Amniotic epithelial cell (primary cell): ENCODE measurements at places on chromosomes 3 and 15.

- no peak for DNase-seq
These were observed 112.6 kb downstream of the UACA start for GRCh38 chr15:70650567-70651302.

DNA sequence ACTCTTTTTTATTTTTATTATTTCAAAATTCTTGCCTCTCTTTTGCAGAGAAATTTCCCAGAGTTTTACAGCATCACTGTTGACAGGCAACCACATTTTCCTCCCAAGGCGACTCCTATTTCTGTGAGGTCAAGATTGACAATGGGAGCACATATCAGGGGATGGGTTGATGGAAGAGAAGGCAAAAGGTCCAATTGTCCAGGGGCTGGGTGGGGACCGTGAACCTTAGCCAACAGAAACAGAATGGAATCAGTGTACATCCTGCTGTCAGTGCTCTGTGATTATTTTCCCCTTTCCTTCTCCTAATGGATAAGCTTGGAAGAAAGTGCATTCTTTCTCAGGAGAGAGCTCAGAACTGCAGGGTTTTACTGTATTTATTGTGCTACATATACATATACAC is 42.4 kb downstream of the CNTN6 start:
- DNase-seq, result no peak

GRCh38 chr3:50372349-50372748 is 13.0 kb upstream of the TMEM115 start:
- no peak for DNase-seq

GRCh38 chr3:175187586-175187985 is 328.5 kb downstream of the NAALADL2 start:
- DNase-seq, result peak; percentile 9

GRCh38 chr3:102189541-102189940 is 245.3 kb upstream of the ZPLD1 start:
- no peak for DNase-seq

GRCh38 chr15:92843814-92844213 is 56.3 kb upstream of the CHD2 start:
- DNase-seq, result no peak

- no peak for DNase-seq
These were observed 51.8 kb downstream of the LMCD1 start for GRCh38 chr3:8553405-8553804.

DNA sequence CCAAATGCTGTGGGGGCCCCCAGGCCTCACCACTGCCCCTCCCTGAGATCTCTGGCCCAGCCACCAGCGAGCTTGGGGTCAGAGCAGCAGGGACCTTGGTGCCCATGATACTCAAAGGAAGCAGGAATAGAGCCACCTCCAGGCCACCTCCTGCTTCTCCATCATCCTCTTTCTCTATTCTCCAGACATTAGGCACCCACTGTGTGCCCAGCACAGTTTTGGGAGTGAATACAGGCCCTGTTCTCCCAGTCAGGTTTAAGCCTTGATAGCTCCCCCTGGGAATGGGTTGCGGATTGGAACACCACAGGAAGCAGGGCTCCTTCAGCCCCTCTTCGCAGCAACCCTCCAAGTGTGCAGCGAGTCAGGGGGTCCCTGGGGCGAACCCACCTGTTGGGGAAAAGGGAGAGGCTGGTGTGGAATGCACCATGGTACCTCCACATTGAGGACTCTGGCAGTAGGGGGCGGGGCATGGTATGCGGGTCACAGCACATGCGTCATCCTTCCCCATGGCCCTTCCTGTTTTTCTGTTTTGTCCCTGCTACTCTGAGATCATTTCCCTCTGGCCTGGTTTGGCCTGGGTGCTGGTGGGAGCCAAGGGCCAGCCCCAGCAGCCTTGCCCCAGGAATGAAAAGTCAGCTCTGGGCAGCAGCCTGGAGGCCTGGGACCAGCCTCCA is 14.2 kb upstream of the SEMA3B start:
- peak; percentile 61 for DNase-seq

- no peak for DNase-seq
These were observed 73.0 kb upstream of the GLCE start for GRCh38 chr15:69087366-69087976.

GRCh38 chr15:42206406-42206805 is 1.7 kb downstream of the VPS39 start:
- no peak for DNase-seq

- DNase-seq, result no peak
These were observed 85.1 kb upstream of the C2CD4B start for GRCh38 chr15:62250186-62250585.

DNA sequence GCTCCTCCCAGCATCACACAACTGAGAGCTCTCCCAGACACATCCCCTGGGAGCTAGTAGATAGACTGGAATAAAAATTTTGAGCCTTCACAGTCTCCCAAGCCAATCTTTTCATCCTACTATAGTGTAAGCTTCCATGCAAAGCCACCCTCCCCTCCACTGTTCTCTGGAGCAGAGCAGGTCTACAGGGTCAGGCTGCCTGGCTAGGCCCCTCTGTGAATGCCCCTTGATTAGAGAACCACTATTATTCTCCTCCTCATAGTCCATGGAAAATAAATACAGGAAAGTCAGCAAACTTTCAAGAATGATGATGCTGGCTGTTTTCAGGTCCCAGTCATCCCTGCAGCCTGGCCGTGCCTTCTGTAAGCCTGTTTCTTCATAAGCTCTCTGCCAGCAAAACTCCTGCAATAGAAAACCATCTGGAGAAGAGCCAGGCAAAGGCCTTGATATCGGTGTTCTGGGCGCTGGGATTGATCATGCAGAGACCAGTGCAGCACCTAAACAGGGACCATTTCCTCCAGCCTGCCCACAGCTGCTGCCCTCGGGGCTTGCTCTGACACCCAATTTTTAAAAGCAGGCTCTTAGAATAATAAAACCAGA is 51.7 kb downstream of the CRYGS start:
- DNase-seq, result no peak

DNA sequence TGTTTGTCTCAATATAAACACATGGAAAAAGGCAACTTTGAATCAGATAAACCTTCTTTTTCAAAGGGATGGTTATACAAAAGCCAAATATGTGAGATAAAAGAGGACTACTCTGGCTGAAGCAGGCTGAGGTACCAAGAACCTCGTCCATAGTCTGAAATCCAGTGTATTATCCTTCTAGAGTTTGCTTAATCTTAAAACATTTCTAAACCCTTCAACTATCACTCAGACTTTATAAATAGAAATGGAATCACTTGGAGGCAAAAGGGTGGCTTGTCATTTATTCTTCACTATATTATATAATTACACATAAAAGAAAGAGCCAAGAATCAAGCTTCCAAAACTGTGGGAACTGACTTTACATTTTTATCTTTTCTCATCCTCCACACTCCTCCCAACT is 303.6 kb downstream of the PLCL2 start:
- DNase-seq, result no peak

GRCh38 chr3:9402410-9403228 is 5.2 kb downstream of the SETD5 start:
- DNase-seq, result peak; percentile 38

DNA sequence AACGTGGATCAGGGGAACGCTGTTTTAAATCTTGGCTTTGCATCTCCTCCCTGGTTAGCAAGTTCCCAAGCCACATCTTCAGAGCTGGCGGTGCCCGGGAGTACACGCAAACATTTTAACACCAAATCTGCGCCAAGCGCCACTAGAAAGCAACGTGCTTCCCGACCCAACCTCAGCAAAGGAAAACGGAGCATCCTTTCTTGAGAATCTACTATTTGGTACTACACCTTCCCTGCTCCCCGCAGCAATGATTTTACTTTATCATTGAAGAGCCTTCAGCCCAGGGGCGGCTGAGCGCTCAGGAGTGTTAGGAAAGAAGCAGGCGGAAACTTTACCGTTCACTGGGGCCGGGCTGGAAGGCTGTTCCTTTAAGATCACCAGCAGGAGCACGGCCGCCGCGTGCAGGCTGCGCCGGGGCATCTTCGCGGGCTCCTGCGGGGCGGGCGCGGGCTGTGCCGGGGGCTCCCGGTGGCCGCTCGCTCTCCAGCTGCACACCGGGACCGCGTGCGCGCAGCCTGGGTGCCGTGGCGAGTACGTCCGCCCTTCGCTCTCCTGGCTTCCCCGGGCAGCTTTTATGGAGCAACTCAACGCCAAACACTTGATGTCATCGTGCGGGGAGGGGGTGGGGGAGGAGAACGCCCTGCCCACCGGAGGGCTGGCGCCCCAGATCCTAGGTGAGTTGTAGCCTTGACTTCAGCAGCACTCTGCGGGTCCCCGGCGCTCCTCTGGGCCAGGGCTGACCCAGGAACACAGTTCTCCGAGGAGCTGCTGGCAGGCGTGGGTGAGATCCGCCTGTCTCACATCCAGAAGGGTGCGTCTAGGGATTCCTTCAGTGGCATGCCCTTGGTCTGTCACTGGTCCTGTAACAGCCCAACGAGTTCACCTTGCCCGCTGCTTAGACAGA is at the start of gene CA12:
Gene CA12 (minus strand): TSS at position 546 of the 904 bp plus-strand sequence. CDS start 126 bp downstream, at position 420.
- DNase-seq, result peak; percentile 43

GRCh38 chr3:73624017-73624820 is 522 bp downstream of the PDZRN3 start:
- peak; percentile 52 for DNase-seq

- no peak for DNase-seq
These were observed 21.3 kb upstream of the P3H2 start for GRCh38 chr3:190142041-190142440.

DNA sequence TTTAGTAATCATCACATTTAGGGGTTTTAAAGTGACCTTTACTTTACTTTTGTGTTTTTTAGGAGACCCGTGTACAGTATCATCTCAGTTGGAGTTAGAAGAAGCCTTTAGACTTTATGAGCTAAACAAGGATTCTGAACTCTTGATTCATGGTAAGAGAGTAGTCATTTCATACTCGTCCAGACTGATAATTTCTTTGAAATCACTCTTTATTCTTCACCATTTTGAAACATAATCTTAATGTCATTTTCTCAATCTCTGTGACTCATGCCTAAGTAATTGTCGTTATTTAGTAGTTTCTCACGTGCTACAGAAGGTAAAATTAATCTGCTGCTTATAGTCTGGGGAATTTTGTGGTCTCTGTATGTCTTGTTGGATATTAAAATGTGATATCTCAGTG is 37.7 kb downstream of the PRKCI start:
- DNase-seq, result peak; percentile 41

GRCh38 chr15:73944161-73945129 is 18.2 kb downstream of the LOXL1 start:
- peak; percentile 77 for DNase-seq

- DNase-seq, result no peak
These were observed 40.5 kb downstream of the SOX2 start for GRCh38 chr3:181752202-181752671.

GRCh38 chr15:71052356-71052755 is 62.9 kb upstream of the THSD4 start:
- DNase-seq, result peak; percentile 91

GRCh38 chr15:78108300-78109084 is 16.1 kb downstream of the SH2D7 start:
- DNase-seq, result peak; percentile 81

- DNase-seq, result peak; percentile 94
These were observed 27.9 kb upstream of the TGFBR2 start for GRCh38 chr3:30578479-30578878.

GRCh38 chr3:157116017-157116416 is 43.9 kb downstream of the CCNL1 start:
- DNase-seq, result no peak

- DNase-seq, result peak; percentile 97
These were observed 25.7 kb upstream of the GALNT15 start for GRCh38 chr3:16148783-16149182.

DNA sequence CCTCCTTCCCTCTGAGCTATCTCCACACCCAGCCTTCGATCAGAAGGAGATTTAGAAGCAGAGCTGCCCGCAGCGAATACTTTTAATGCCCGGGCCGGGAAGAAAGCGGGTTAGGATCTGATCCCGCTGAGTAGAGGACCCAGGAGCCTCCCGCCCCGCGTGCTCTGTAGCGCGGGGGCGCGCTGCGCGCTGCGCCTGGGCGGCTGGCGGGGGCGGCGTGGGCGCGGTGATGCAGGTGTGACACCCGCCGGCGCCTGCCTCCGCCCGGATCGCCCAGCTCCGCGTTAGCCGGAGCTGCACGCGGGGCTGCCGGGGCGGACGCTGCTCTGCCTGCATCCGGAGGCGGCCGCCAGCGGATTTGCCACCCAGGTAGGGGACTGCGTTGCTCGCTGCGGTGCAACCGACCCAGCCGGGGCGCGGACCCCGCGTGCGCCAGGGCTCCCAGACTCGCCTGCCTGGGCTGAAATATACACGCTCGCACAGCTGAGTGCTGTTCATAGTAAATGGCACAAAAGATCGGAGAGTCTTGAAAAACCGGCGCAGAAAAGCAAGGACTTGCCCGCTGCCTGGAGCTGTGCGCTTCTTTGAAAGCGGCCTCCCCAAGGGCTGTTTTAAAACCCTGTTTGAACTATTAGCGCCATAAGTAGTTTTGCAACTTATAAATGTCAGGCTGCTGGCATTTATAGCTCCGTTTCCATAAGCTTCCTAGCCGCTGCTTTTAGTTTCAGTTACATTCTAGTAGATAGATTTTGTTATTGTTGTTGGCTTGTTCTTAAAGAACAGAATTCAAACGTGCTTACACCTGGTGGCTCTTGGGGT is at the start of gene SV2B:
Gene SV2B (plus strand): TSS at position 263 of the 819 bp plus-strand sequence. CDS start 126,007 bp downstream, outside the sequence.
- no peak for DNase-seq

DNA sequence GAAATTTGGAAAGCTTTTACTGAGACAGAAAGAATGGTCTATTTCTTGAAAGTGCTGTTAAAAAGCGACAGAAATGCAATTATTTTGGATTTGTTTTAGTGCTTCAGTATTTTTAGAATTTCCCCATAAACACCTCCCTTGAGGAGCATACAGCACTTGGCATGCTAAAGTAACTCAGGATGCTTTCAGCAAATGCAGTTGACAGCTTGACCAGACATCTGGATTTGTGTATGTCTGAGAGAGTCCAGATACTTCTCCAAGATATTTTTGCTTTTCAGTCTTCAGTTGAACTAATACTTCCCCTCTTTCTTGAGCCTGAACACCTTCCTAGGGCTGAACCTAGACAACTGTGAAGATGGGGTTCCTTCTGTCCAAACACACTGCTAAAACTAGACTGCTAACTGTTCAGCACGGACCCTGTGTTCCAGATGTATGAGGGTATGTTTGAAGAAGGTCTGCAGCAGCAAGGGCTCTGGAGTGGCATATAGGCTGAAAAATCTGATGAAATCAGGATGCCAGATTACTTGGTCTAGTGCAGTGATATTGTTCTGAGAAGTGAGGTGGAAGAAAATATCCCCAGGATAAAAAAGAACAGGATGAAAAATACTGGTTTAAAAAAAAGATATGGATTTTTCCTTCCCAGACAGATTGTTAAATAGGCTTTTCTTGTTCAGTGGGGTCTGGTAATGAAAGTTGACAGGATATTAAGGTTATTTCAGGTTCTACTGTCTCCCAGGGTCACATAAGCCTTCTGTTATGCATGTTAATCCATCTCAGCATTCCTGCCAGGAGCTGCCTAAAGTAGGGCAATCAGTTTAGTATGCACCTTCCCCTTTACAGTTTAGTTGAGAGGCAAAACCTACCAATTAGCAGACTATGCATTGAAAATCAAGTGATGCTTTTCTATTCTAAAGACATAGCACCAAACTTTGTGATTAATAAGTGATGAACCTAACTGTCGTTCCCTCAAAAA is 516.9 kb upstream of the TBL1XR1 start:
- DNase-seq, result no peak

DNA sequence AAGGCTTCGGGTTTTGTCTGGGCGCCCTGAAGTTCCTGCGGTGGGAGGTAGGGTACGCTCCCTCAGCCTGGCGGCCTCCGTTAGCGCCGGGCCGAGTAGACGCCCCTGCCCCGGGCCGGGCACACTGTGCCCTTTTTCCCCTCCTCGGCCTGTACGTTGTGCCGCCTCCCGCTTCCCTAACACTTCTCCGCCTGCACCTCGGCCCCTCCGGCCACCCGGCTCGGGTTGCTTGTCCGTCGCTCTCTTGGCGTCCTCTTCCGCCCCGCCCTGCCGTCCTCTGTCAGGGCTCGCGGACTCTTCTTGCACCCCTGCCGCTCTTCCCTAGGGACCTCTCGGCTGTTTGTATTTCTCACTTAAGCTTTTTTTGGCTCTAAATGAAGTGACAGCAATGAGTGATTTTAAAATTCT is 384 bp downstream of the KNL1 start:
- DNase-seq, result no peak
